CD4-positive, alpha-beta T cell treated with Interleukin-1 beta for 1 hour (primary cell): ENCODE measurements at places on chromosomes 2 and 18.
A peak's percentile ranks its signal among the peaks of the same experiment; 100 is the strongest.

DNA sequence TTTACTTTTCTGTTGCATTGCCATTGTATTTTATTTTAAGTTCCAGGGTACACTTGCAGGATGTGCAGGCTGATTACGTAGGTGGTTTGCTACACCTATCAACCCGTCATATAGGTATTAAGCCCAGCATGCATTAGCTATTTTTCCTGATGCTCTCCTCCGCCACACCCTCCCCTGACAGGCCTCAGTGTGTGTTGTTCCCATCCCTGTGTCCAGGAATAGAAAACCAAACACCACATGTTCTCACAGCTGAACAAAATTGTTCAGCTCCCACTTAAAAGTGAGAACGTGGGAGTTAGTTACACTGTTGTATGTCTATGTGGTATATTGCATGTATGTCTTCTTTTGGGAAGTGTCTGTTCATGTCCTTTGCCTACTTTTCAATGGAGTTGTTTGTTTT lies 1631.7 kb downstream of the DPP10 start:
- no peak for DNase-seq

GRCh38 chr18:7383002-7383980 lies 152.4 kb downstream of the LRRC30 start:
- DNase-seq: no peak

GRCh38 chr18:13136904-13137669 lies 81.5 kb upstream of the LDLRAD4 start:
- DNase-seq: peak; percentile 32

DNA sequence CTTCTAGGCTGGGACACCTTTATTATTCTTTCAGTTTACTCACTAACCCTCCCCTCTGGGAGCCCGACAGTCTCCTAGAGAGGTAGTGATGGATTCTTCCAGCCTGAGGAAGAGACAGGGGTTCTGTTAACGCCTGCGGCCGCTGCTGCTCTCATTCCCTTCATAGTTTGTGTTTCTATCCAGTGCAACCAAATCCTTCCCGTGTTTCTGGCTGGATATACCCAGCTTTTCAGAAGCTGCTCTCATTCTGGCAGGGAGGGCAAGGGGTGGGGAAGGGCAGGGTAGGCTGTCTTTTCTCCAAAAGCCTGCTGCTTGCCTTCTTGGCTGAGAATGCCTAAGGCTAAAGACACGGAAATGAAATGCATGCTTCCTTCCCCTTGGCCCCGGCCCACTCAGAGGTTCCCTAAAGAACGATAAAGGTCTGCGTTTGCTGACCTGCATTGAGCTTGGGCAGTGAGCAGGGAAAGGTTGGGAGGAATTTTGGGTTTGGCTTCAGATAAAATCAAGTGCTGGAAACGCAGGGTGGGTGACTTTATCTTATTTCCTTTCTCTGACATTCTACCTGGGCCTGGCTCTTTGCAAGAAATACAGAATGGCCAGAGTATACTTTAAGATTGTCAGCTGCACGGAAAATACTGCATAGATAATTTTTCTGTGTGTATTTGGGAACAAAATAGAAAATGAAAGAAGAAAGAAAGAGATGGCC lies 390.9 kb downstream of the NBAS start:
- DNase-seq: no peak

GRCh38 chr2:113823716-113824595 lies 65.9 kb upstream of the ACTR3 start:
- no peak for DNase-seq

DNA sequence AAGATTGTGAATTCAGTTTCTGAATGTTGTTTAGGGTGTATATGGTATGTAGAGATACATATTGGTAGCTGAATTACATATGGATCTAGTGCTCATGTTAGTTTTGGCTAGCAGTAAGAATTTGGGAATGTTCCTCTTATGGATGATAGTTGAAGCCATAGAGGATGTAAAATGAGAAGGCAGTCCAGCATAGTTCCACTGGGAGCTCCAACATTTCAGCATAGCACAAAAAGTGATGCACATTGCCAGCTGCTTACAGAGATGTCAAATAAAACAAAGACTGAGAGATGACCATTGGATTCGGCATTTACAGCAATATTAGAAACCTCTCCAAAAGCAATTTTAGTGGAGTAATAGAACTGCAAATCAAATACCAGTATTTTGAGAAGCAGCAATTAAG lies 77.4 kb downstream of the EML4 start:
- no peak for DNase-seq

DNA sequence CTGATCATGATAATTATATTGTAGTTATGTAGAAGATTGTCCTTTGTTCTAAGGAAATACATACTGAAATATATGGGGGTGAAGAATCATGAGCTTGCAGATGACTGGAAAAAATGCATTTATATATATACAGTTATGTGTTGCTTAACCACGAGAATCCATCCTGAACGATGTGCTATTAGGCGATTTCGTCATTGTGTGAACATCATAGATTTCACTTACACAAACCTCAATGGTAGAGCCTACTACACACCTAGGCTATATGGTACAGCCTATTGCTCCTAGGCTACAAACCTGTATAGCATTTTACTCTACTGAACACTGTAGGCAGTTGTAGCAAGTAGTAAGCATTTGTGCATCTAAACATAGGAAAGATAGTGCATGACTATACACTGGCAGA lies 2.6 kb upstream of the ACAA2 start:
- no peak for DNase-seq

GRCh38 chr2:121903037-121903689 lies 147.7 kb downstream of the TSN start:
- no peak for DNase-seq

DNA sequence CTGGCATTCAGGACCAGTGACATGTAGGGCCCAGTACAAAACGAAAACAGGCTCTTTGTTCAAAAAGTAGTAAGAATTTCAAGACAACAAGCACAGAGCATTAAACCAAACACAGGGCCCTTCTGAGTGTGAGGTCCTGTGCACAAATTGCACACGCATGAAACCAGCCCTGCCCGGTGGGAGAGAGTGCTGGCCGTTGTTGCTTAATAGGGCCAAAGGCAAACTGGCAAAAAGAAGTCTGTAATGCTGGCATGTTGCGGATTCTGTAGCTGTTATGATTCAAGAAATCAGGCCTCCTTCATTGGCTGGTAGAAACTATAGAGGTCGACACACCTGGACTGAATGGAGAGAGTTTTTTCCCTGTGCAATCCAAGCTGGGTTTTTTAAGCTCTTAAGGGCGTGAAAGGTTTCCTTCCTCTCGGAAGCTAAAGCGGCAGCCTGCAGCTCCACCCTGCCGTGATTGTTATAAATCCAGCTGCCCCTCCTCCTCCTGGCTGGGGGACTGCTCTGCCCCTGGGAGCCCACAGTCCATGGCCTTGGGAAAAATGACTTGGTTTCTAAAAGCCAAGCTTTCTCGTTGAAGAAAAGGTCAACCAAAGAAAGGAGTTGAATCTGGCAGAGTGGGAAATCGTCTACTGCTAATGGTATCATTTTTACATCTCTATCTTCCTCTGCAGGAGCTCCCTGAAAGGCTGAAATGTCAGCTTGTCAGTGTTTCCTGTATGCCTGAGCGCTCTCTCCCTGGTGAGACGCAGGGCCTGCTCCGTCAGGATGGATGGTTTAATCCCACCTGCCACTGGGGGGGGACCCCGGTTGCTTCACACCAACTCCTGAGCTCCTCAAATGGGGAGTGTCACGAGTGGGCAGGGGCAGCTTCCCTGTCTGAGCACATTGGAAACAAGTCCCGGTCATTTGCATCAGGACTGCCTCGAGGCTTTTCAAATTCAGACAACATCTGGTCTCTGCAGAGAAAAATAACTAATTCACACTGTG lies 143.6 kb downstream of the ALPK2 start:
- no peak for DNase-seq

- DNase-seq: no peak
Observed at GRCh38 chr2:128187032-128187654, 96.1 kb downstream of the UGGT1 start.

DNA sequence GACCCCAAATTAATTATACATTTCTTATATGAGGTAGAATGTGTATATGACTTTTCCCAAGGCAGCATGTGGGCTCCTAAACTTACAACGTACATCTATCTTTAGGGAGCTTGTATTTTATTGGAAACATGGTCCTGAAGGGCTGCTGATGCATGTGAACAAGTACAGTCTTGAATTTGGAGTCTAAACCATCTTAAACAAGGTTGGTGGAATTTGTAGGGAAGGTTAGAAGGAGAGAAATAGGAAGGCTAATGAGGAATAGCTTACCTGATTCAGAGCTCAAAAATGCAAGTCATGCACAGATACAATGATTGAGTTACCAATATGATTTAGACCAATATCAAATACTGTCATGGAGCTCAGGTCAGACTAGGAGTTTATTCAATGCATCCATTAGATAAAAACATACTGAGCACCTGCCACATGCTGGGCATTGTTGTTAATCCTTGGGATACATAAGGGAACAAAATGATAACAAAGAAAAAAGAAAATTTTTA lies 458.6 kb upstream of the ETAA1 start:
- DNase-seq: no peak

DNA sequence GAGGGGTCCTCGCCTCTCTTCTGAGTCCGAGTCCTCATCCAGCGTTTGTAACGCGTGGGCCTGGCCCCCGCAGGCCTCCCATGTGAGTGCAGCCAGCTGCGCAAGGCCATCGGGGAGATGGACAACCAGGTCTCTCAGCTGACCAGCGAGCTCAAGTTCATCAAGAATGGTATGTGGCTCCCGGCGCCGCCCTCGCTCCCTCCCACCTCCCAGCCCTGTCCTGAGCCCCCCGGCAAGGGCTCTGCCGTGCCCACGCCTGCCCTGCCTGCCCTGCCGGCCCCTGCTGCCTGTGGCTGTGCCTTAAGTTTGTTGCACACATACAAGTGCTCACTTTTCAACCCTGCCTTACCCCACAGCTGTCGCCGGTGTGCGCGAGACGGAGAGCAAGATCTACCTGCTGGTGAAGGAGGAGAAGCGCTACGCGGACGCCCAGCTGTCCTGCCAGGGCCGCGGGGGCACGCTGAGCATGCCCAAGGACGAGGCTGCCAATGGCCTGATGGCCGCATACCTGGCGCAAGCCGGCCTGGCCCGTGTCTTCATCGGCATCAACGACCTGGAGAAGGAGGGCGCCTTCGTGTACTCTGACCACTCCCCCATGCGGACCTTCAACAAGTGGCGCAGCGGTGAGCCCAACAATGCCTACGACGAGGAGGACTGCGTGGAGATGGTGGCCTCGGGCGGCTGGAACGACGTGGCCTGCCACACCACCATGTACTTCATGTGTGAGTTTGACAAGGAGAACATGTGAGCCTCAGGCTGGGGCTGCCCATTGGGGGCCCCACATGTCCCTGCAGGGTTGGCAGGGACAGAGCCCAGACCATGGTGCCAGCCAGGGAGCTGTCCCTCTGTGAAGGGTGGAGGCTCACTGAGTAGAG lies 14.4 kb upstream of the ALLC start:
- no peak for DNase-seq

DNA sequence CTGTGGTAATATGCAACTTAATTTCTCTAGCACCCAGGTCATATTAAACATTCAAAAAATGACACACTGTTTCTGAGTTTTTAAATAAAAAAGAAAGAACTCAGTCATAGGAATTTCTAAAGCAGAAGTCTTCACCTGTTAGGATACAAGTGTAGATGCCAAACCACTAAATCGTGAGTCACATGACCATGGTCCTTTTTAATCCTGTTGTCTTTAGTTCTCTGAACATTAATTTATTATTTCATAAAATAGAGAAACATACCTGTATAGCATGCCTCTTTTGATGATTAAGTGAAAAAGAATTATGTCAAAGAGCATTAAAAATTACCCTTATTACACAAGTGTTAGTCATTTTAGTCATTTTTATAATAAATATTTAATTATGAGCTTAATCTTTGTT lies 398.8 kb downstream of the CCDC85A start:
- DNase-seq: no peak
